B cell (primary cell): ENCODE measurements at places on chromosomes 7 and 10.

GRCh38 chr7:110760341-110760740, 330.6 kb upstream of the LRRN3 start:
- no peak for DNase-seq

DNA sequence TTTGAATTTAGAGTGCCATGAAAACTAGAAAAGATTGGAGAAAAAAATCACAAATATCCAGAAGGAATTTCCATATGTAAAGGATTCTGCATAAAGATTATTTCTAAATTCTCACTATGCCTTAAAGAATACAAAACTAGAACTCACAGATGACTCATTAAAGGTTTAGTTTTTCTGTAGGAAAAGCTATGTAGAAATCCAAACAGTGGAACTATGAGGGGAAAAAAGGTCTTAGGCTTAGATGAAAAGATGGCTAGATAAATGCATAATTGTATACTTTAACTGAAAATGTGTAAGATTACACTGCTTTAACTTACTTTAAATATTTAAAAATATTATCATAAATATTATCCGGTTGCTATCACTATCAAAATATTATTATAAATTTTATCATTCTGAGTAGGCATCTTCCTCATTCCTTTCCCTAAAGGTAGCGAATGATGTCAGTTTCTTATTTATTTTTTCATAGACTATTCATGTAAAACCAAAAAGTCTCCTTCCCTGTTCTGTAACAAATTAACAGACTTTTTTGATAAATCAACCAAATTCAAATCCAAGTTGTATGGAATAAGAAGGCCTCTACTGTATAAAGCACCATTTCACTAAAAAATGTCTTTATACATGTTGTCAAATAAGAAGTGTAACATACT, 69.1 kb upstream of the COMTD1 start:
- DNase-seq = no peak

GRCh38 chr10:119598397-119598796, 1.6 kb upstream of the TIAL1 start:
- no peak for DNase-seq

GRCh38 chr10:114053946-114054345, 10.3 kb downstream of the ADRB1 start:
- no peak for DNase-seq

DNA sequence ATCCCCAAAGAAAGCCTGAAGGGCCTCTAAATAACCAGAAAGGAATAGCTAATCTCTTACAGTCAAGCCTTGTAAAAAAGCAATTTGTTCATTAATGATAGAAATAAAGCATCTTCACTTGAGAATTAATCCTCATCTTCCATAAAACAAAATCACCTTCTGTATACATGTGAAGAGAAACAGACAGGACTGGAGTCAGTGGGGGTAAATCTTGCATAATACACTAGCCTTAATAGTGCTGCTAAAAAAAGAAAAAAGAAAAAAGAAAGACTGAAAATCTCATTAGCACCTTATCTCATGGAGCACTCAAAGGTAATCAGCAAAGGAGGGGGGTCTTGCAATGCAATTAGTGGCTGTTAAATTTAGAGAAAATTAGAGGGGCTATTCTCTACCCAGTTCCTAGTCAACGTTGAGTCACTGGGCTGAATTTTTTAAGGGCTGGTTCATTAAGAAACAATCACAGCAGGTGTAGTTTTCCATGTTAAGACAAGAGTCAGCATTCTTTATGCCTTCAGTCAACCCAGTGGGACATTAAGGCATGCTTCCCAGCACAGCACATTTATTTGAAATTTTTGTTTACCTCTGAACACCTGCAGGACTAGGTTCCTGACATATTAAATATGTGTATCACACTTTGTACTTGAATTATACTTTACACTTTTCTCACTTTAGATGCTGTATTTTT, 1455.7 kb upstream of the CELF2 start:
- no peak for DNase-seq

GRCh38 chr7:25091779-25092178, 33.3 kb downstream of the CYCS start:
- no peak for DNase-seq

DNA sequence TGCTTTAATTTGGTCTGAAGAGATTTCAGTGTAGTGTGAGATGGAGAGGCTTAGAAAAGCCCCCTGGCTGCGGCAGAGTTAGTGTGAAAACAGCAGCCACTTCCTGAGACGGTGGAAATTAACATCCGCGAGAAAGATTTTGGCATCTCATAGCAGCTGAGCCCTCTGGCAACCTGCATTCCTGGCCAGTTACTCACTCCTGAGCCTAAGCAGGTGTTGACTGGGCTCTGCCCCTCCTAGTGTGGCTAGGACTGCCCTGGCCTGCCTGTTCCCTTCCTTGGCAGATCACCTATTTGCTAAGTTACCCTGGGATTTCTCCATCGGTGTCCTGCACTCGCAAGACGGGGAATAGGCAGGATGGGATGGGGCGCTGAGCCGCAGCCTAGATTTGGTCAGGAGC, 57.6 kb upstream of the LMTK2 start:
- no peak for DNase-seq

- no peak for DNase-seq
Observed at GRCh38 chr10:131998845-131999681, 17.3 kb upstream of the BNIP3 start.

GRCh38 chr10:35442592-35442991, 106.3 kb downstream of the CCNY start:
- DNase-seq = no peak

- DNase-seq = no peak
Observed at GRCh38 chr7:48307041-48307714, 135.9 kb downstream of the ABCA13 start.
